CD4-positive, alpha-beta T cell treated with Interleukin-4 for 4 hours (primary cell): ENCODE measurements at places on chromosomes 3 and 15.

- no peak for DNase-seq
Measured at GRCh38 chr3:120713262-120713661, 29.1 kb downstream of the RABL3 start.

GRCh38 chr15:81411051-81411450, 37.0 kb upstream of the TMC3 start:
- DNase-seq: no peak

GRCh38 chr3:26081806-26082205, 291.9 kb downstream of the OXSM start:
- DNase-seq: no peak

DNA sequence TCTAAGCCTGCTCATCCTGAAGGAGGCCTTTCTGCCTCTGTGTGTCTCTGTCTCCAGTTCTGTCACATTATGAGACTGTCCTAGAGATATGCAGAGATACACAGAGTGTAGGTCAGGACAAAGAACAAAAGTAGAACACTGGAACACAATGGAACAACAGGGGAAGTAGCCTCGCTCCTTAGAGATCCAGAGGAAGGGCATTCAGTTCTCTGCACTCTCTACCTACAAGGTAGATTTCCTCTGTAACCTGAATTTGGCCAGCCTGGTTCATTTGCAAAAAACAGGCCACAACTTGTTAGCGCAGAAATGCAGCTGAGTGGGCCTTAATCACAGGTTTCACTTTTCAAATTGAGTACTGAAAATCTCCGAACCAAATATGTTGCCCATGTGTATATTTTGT, 19.4 kb downstream of the NEK10 start:
- no peak for DNase-seq

DNA sequence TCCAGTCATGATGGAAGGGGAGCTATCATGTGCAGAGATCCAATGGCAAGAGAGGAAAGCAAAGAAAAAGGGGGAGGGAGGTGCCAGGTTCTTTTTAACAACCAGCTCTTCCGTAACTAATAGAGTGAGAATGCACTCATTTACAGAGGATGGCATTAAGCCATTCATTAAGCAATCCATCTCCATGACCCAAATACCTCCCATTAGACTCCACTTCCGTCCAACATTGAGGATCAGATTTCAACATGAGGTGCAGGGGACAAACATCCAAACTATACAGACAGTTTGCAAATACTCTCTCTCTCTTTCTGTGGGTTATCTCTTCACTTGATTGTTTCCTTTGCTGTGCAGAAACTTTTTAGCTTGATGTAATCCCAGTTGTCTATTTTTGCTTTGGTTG, 21.2 kb downstream of the ZDHHC23 start:
- no peak for DNase-seq
